ENCODE measurements at places on chromosomes 11 and 22.

- no peak for DNase-seq
Observed at GRCh38 chr11:2709429-2709828, 9.6 kb upstream of the KCNQ1OT1 start.

- peak; percentile 93 for DNase-seq
Observed at GRCh38 chr11:1298695-1299492, 10.5 kb downstream of the TOLLIP start.

- no peak for DNase-seq
Observed at GRCh38 chr11:23679041-23679440, 817.8 kb upstream of the LUZP2 start.

DNA sequence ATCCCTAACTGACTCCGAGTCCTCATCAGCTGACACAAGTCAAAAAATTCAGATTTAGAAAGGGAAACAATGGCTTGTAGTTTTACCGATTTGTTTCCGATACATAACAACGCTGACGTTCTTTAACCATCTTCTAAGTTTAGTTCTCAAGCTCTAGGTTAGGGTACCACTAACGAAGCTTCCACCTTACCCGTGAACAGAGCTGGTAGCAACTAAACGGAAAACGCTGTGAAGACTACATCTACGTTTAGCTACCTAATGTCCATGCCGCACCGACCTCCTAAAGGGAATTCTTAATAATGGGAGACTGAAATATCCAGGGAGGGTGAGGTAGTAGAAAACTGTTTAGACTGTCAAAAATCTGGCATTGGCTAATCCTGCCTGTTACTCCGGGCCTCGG lies 1.0 kb downstream of the NUP98 start:
- DNase-seq, result no peak

- no peak for DNase-seq
Observed at GRCh38 chr11:45165386-45165785, 18.9 kb downstream of the PRDM11 start.

DNA sequence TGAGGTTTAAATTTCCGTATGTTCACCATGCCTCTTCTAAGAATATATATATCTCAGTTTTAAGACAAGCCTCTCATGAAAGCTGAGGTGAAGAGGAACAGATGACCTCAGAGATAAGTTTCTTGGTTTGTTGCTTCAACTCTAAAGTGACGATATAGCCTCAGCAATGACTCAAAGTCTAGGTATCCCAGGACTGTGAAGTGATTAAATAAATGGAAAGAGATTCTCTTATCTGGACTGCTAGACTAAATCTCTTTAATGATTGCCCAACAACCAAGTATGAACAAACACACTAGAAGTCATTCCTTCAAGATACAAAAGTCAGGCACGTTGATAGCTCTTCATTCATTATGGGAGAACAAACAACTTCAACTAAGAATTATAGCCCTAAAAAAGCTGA lies 15.3 kb downstream of the CADM1 start:
- DNase-seq, result peak; percentile 26

DNA sequence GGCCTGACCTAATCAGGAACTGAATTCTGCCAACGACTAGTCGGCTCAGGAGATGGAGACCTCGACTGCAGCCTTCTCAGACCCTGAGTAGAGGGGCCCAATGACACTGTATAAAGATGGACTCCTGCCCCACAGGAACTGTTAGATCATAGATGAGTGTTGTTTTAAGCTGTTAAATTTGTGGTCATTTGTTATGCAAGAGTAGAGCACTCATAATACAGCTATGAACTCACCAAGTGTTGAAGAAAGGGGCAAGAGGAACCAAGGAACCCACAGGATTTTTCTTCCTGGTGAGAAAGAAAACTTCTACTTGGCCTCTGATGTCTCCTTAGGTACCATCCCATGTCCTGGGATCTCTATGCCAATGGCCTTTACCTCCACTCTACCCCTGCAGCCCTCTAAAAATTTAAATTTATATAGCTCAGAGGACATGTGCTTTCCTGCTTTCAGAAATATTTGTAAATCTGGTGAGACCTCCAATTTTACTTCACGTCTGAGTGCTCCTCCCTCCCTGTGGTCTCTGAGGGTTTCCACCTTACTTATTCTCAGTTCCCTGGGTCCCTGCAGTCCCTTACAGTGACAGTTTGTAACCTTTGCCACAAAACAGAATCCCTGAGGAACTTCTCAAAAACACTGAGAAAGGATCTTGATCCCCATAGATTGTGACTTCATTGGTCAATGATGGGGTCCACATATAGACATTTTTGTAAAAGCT lies 256.3 kb upstream of the ARHGAP20 start:
- peak; percentile 20 for DNase-seq

- no peak for DNase-seq
Observed at GRCh38 chr11:68202165-68202564, 10.9 kb downstream of the KMT5B start.

GRCh38 chr11:60193687-60194433 lies 11.0 kb upstream of the MS4A6A start:
- peak; percentile 53 for DNase-seq

GRCh38 chr11:75475767-75476650 lies 43.0 kb upstream of the KLHL35 start:
- peak; percentile 56 for DNase-seq

- no peak for DNase-seq
Observed at GRCh38 chr11:128502726-128503125, 84.6 kb downstream of the ETS1 start.

DNA sequence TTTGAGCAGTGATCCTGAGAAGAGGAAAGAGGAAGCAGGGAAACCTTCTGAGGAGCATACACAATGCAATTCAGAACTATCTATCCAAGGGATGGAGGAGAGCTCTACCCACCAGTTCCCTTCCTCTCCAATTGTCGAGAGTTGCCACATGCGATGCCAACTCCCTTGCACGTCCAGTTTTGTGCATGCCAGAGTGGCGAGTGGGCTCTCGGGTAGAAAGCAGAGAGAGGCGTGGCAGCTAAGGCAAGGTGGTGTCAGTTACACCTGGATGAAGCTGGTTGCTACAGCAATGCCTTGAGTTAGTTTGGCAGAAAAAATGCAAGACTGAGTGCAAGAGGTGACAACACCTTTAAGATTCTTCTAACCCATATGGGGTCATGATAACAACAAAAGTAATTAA lies 420.4 kb upstream of the CCDC90B start:
- no peak for DNase-seq
